ENCODE measurements at places on chromosomes 1 and 21.

DNA sequence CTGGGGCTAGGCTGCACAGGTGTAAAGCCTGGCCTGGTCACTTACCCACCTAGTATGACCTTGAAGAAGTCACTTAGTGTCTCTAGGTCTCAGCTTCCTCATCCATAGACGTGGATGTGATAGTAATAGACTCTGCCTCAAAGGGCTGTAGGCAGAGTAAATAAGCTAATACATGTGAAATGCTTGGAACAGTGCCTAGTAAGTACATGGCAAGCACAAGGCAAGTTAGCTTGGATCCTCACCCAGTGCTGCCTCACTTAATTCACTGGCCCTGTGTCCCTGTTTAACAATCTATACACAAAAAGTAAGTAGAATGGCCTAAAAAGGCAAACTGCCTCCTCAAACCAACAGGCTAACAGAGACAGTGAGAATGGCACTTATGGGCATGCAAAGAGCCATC is 167.8 kb downstream of the PIGK start:
- no peak for DNase-seq

DNA sequence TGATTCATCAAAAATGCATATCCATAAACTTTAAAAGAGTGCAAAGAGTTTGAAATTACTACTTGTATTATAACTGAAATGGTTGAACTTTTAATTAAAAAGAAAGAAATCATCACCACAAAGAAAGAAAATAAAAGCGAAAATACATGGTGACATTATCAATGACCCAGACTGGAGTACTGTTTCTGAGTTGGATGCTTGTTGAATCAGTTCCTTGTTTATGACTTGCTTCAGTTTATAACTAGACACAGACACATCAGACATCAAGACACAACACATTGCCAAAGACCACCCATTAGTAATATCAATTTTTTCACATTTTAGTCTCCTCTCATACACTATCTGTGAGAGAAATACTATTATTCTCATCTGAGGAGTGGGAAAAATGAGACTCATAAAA is 293.0 kb downstream of the MRPL39 start:
- DNase-seq = no peak

- DNase-seq = no peak
These were observed 16.7 kb upstream of the ATP1B1 start for GRCh38 chr1:169089776-169090175.

DNA sequence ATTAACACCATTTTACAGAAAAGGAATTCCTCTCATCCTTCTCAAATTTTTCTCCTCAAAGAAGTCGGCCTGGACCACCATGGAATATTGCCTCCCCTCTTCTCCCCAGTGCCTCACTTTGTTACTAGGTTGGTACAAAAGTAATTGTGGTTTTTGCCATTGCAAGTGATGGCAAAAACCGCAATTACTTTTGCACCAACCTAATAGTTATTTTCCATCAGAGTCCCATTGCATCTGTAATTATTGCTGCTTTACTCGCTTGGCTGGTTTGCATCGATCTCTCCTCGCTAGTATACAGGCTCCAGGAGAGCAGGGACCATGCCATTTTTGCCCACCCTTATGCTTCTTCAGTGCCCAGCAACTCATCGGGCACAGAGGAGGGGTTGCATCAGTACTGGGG is 963 bp upstream of the C1orf94 start:
- DNase-seq = no peak

DNA sequence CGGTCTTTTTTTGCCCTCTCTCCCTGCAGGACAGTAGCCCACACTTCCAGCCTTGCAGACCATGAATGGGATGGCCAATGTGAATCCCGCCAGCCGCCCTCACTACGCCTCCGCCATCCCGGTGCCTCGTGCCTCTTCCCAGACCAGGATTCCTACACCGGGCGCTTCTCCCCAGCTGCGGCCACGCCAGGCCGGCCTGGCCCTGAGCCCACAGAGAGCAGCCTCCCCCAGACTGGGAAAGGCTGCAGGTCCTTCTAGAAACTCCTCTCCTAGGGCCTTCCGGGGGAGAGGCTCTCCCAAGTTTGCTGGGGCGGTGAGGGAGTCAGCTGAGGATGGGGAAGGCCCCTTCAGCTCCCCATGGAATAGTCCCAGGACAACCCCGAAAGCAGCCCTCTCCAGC is 83.9 kb downstream of the NAV1 start:
- DNase-seq = no peak

- no peak for DNase-seq
These were observed 77.3 kb upstream of the ARID1A start for GRCh38 chr1:26618561-26618960.

DNA sequence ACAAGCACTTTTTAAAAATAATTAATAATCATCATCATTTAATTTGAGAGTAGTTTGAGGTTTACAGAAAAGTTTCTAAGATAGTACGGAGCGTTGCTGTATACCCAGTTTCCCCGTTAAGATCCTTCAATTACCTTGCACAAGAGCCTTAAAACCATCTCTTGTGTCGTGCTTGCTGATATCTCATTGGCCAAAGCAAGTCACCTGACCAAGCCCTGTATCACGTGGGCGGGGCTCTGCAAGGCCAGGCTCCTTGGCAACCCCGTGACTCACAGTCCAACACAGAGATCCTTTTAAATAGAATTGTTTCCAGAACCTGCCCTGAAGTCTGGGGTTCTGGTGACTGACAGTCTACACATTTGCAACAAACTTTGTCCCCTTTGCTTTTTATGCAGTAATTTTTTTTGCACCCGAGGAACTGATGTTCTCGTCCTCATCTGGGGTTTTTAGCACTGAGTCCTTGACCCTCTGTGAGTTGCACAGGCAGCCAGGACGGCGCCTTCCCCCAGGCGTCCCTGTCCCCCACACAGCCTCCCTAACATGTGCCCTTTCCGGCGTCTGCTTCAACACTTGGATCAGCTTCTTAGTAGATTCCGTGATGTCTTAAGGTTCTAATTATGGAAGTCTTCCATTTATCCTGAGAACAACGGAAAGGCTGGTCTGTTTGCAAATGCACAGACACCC is 183.3 kb upstream of the TMEM51 start:
- DNase-seq = no peak

- DNase-seq = no peak
These were observed 4.8 kb downstream of the DISP3 start for GRCh38 chr1:11483581-11484320.

DNA sequence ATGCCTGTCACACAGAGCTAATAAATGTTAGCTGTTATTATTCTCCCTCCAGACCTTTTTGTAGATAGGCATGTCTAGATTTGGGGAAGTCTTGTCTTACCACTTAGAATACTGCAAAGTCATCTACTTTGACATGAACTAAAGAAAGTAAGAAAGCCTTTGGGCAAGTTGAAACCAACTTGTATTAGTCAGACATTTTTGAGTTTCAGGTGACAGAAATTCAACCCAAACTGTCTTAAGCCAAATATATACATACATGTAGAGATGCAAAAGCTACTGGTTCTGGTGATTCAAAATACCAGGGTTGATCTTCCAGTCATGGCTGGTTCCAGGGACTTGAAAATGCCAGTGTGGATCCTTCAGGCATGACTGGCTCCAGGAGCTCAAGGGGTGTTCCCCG is 276.8 kb upstream of the TMEM51 start:
- no peak for DNase-seq

GRCh38 chr21:36381841-36382589 is 3.2 kb upstream of the CHAF1B start:
- no peak for DNase-seq

DNA sequence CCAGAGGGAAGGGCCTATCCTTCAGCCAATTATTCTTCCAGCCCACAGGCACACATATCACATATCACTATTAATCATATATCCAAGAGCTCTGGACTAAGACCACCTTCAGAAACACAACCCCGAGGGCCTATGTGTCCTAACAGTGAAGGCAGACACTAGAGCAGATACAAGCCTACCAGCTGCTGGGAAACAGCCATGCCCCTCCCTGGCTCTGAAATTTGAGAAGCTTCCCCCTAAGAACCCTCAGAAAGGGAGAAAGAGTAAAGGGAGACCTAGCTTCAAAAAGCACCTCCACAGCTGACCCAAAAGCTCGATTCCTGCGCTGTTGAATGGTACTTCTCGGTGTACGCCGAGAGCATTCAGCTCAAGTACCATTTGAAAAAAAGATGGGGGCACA is 17.4 kb downstream of the CNN3 start:
- no peak for DNase-seq

DNA sequence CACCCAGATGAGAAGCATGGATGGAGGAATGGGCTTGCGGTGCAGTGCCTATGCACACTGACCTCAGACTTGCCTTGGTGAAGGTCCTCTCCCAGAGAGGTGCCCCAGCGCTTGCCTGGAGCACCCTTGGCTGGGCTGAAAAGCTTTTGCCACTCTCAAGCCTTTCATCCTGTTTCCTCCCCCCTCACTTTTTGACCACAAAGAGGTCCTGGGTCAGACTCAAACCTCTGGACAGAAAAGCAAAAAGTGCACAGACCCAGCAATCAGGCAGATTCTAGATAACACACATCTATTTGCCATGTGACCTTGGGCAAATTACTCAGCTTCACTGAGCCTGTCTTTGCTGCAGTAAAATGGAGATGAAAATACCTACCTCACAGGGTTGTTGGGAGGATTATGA is 7.3 kb downstream of the TMEM35B start:
- no peak for DNase-seq

DNA sequence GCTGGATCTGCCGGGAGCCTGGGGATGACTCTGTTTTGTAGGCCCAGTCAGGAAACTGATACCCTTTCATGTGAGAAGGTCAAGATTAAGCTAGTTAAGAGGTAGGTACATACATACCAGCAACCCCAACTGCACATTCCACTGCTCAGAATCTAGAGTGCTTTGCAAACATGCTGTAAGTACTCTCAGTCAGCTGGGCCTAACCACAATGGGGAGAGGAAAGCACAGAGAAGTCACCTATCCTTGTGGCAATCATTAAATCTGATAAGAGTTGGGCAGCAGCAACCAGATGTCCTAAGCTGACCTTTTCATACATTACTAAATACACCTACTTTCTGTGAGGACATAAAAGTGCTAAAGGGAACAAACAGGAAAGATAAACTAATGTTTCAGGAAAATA is 2.5 kb downstream of the ETV3 start:
- no peak for DNase-seq

- DNase-seq = peak; percentile 11
These were observed 50.2 kb downstream of the SMYD2 start for GRCh38 chr1:214331180-214331579.

GRCh38 chr1:198113342-198113750 is 43.5 kb upstream of the NEK7 start:
- DNase-seq = no peak

- DNase-seq = no peak
These were observed 91.5 kb downstream of the IER5 start for GRCh38 chr1:181179987-181180365.

GRCh38 chr1:56931211-56931610 is 34.6 kb downstream of the C8B start:
- DNase-seq = no peak

DNA sequence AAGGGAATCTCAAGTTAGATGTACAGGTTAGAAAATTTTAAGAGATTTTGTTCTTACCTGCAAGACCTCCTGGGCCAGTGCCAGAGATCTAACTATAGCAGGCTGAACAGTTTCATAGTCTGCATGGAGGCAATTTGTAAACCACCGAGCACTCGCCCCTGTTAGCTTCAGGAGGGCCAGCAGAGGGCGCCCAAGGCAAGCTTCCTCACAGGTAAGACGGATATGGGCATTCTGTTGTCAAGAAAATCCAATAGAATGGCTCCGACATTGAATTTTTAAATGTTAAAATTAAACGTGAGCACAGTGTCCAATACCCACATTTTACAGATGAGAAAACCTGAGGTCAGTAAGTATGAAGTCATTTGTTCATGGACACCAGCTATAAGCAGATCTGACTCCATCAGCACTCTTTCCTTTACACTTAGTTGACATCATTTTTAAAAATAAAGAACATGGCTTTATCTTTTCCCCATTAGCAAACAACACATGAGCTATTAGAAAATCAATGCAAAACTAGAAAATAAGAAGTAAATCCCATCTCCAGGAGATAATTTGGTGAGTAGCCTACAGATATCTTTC is 2.2 kb downstream of the REG4 start:
- DNase-seq = peak; percentile 72

GRCh38 chr1:206925106-206925736 is 3.5 kb upstream of the FCMR start:
- DNase-seq = no peak

- no peak for DNase-seq
These were observed 68.0 kb upstream of the ACTL8 start for GRCh38 chr1:17687145-17687544.

DNA sequence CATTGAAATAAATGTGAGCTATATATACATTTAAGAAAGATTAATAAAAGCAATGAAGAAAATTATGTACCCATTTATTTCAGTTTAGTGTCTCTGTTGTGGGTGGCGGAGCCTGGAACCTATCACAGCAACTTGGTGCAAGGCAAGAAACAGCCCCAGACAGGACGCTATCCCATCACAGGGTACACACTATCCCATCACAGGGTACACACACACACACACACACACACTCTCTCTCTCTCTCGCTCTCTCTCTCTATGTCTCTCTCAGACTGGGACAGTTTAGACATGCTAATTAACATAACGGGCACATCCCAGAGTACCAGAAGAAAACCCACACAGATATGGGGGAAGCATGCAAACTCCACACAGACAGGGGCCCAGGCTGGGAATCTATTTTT is 6.5 kb upstream of the IL6R start:
- no peak for DNase-seq

DNA sequence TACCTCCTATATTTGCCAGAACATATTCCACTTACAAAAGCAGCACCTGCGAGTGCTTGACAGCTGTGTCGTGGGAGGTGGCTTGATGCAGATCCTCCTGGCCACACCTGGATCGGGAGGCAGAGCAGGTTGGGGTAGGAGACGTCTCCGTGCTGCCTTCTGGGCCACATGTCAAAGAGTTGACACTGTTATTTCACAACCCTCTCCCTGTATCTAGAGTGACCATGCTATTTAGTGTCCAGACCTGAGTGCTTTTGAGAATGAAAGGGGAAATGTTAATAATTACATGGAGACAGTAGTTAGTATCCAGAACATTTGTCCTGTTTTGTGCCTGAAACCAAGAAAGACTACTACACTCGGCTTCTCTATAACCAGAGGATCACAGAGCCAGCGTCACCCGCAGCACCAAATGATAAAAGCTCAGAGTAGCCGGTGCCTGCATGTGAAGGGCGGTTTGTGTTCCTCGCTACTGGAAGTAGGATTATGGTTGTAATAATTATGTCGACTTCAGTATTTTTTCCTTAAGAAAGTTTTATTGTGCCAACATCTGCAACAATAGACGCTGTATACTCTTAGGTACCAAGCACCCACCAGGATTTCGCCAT is 77.1 kb downstream of the GALNT2 start:
- no peak for DNase-seq

GRCh38 chr1:44217809-44218410 is 4.6 kb downstream of the DMAP1 start:
- peak; percentile 81 for DNase-seq

- no peak for DNase-seq
These were observed 84.8 kb upstream of the ZNF648 start for GRCh38 chr1:182146286-182146685.
